ENCODE measurements at places on chromosomes 13 and 19. TPM values are rescaled to one million over a fixed set of nuclear protein-coding genes. Genes with fewer than 3 reads are reported as not detected.

LGALS7B gene
- not detected for total RNA-seq

BICRA gene
- 22.0 TPM for total RNA-seq

TINCR gene
- 0.74 TPM for total RNA-seq

PRKD2 gene
- 113 TPM for total RNA-seq

OR7D2 gene
- total RNA-seq = not detected

DACH1 gene
- total RNA-seq = 0.71 TPM

RPL28 gene
- 4,178 TPM for total RNA-seq

CYP4F3 gene
- not detected for total RNA-seq

NR1H2 gene
- 265 TPM for total RNA-seq

GRK1 gene
- not detected for total RNA-seq

ZNF566 gene
- total RNA-seq = 6.8 TPM

ADGRE2 gene
- total RNA-seq = 3.8 TPM

NOP53 gene
- total RNA-seq = 1,154 TPM

RUBCNL gene
- total RNA-seq = 0.69 TPM

LIG4 gene
- total RNA-seq = 1.5 TPM

TNFRSF19 gene
- not detected for total RNA-seq

N4BP2L2 gene
- 171 TPM for total RNA-seq

MYO9B gene
- 176 TPM for total RNA-seq

SHD gene
- 0.14 TPM for total RNA-seq

YJEFN3 gene
- total RNA-seq = 4.4 TPM

RSPH6A gene
- total RNA-seq = 0.17 TPM

Data from CD4-positive, alpha-beta T cell (primary cell).